ENCODE measurements at places on chromosomes 7 and 10. TPM values are rescaled to one million over a fixed set of nuclear protein-coding genes. Genes with fewer than 3 reads are reported as not detected.

Gene UNCX
- total RNA-seq = not detected

Gene CPA2
- 0.11 TPM for total RNA-seq

Gene HKDC1
- 0.08 TPM for total RNA-seq

Gene WEE2
- not detected for total RNA-seq

Gene PTN
- not detected for total RNA-seq

Gene DNAJB6
- total RNA-seq = 88.6 TPM

Gene CCAR1
- 25.0 TPM for total RNA-seq

Gene ANKRD1
- total RNA-seq = not detected

Gene SEMA3E
- total RNA-seq = 0.23 TPM

Gene SP8
- total RNA-seq = not detected

Gene MMP21
- total RNA-seq = not detected

Gene SEMA3D
- total RNA-seq = 0.04 TPM

Gene CYTH3
- total RNA-seq = 26.2 TPM

Gene EVX1
- not detected for total RNA-seq

Gene AS3MT
- total RNA-seq = 3.2 TPM

Gene CYP3A4
- total RNA-seq = not detected

Gene TNS3
- total RNA-seq = 5.7 TPM

Gene NPFFR1
- total RNA-seq = not detected

Gene ZNF853
- 2.4 TPM for total RNA-seq

Gene PRTFDC1
- total RNA-seq = 4.1 TPM

Gene GHRHR
- not detected for total RNA-seq

Gene GPR141
- not detected for total RNA-seq

Gene SPOCK2
- 1.2 TPM for total RNA-seq

Gene MYOZ1
- total RNA-seq = 0.86 TPM

Gene LRWD1
- total RNA-seq = 12.5 TPM

Gene TUBB8
- total RNA-seq = not detected

Gene EGR2
- total RNA-seq = not detected

Gene PRSS37
- total RNA-seq = not detected

Gene IL6
- not detected for total RNA-seq

Gene CCDC136
- 0.39 TPM for total RNA-seq

Gene CNNM1
- total RNA-seq = under 0.01 TPM

Gene NSMCE4A
- 51.1 TPM for total RNA-seq
